ENCODE measurements at places on chromosomes 2 and 18.

DNA sequence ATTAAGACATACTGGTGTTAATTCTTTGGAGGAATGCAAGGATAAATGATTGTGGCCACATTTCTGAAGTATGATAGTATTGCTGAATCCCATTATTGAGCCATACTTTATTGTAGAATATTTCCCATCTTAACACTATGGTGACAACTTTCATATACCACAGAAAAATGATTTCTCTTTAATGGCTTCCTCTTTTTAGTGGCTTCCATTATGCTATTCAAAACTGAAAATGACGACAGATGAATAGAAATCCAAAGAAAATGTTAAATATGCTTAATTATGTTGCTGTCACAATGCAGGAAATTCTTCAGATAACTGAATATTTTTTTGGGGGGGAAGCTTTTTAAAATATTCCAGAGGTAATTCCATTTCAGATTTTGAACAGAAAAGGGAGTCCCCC, 88.9 kb upstream of the TMEM200C start:
- DNase-seq = no peak

DNA sequence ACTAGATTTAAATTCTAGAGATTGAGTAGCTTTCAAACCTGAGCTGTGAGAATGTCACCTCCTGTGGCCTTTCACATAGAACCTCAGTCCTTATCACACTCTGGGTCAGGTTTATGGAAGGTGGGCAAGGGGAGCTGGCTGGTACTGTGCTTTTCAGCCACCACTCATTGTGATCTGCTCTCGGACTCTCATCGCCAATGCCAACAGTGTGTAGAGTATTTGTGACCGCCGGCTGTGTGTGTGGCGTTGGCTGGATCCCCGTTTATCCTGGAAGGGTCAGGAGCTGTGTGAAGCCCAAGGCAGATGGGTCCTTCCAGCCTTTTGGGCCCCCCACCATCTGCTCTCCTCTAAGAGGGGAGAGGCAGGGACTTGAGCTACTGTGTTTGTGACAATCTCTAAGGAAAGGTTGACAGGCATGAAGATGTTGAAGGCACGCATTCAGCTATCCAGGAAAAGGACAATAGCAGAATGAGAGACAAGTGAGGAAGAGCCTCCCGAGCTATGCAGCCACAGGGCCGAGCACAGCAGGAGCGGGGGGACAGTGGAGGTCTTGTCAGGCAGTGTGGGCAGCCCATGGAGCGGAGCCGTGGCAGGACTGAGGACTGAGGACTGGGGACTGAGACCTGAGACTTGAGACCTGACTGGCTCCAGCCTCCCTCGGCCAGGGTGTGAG, 107.1 kb upstream of the TPO start:
- no peak for DNase-seq

GRCh38 chr2:154259030-154259429, 387.3 kb downstream of the GALNT13 start:
- DNase-seq = no peak

GRCh38 chr2:186702501-186702900, 8.6 kb downstream of the FAM171B start:
- no peak for DNase-seq

GRCh38 chr18:48136827-48137373, 206.4 kb upstream of the SMAD2 start:
- no peak for DNase-seq

GRCh38 chr18:3411854-3412268, 38.1 kb upstream of the TGIF1 start:
- DNase-seq = no peak

- no peak for DNase-seq
Measured at GRCh38 chr18:22753130-22753831, 179.8 kb upstream of the RBBP8 start.

GRCh38 chr2:142131010-142131669, at the start of gene LRP1B:
LRP1B (minus strand) TSS chr2:142131016; CDS start chr2:142130729, 287 bp downstream.
- no peak for DNase-seq

- DNase-seq = no peak
Measured at GRCh38 chr18:13217971-13218367, 591 bp upstream of the LDLRAD4 start.

GRCh38 chr2:217168496-217168895, 308.6 kb upstream of the TNP1 start:
- DNase-seq = no peak

DNA sequence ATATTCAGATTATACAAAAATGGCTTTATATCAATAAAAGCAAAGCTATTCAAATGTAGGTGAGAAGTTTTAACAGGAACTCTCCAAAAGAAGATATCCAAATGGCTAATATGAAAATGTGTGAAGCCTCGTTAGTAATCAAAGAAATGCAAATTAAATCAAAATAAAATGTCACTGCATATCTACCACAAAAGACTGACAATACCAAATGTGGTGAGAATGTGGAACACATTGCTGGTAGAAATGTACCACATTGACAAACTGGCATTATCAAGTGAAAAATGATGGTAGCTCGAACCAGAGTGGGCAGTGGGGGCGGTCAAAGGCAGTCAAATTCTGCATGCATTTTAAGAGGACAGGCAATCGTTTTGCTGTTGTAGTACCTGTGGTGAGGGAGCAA, 1012.7 kb downstream of the TDRD15 start:
- no peak for DNase-seq

DNA sequence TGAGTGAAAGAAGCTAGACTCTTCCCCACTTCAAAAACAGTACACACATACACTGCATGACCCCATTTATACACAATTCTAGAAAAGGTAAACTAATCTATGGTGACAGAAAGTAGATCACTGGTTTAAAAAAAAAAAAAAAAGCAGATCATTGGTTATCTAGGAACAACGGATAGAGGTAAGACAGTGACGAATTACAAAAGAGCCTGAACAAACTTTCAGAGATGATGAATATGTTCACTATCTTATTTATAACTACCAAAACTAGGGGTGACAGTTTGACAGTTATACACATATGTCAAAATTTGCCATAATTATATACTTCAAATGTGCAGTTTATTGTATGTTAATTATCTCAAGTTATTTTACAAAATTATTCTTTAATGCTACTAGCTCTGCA, 27.5 kb downstream of the MAP3K2 start:
- DNase-seq = no peak

Measured in esophagus squamous epithelium (tissue), 5 donors.